ENCODE measurements at places on chromosomes 5 and 9.

- DNase-seq = no peak
Observed at GRCh38 chr5:8321272-8321671, 452.3 kb downstream of the MTRR start.

DNA sequence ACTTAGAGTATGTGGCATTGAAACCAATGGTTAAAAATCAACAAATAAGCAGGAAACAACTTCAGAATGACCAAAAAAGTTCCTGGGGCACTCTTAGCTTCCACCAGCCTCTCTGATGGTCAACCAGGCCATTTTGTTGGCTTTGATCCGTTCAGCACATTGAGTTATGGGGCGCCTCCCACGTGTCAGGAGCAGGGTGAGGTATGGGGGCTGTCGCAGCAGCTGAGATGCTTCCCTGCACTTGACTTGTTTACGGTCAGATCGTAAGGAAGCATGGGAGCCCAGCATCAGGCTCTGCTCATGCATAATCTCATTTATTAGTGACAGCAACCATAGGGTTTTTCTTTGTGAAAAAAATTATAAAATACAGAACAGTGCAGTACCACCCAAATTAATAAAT, 16.7 kb downstream of the SYK start:
- no peak for DNase-seq

GRCh38 chr5:40909723-40910122, 426 bp downstream of the C7 start:
- DNase-seq = no peak

- no peak for DNase-seq
Observed at GRCh38 chr9:91814753-91815152, 135.3 kb downstream of the ROR2 start.

DNA sequence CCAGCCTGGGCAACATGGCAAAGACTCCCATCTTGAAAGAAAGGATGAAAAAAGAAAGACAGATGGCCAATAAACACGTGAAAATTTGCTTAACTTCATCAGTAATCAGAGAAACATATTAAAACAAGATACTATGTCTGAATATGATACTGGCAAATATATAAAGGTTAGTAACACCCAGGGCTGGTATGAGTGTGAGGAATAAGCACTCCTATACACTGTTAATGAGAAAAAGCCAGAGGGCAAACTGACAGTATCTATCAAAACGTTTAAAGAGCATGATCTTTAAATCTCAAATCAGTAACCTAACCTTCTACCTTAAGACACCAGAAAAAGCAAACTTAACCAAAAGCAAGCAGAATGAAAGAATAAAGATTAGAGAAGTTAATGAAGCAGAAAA, 14.1 kb downstream of the B4GALT1 start:
- DNase-seq = no peak

GRCh38 chr9:86867804-86868313, 79.4 kb downstream of the GAS1 start:
- peak; percentile 42 for DNase-seq

DNA sequence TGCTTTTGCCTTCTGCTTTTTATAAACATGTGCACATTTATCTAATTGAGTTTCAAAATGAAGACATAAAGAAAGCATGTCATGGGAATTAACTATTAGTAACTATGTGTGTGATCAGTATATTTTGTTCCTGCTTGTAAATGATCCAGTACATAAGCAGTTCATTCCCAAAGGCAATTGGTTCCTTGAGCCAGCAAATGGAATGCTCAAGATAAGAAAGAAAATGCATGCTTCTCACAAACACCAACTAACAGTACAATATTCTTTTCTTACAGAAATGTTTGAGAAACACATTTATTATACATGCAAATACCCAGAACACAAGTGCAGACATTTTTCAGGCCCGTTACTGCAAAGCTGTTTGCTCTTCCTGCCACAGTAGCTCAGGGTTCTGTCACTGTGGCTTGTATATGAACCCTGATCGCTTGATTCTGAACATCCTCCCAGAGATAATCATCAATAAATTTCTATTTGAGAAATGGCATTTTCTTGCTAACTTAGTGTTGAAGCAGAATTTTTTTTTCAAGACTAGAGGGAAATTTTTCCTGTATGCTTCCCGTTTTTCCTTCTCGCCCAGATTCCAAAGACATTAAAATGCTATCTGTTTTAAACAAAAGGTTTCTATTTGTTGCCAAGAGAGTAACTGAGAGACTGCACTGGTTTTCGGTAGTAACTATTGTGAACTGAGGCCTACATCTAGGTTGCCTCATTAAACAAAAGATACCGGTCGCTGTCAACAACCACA, 1.9 kb downstream of the GNAQ start:
- DNase-seq = peak; percentile 32

GRCh38 chr9:105278751-105279150, 34.3 kb downstream of the SLC44A1 start:
- DNase-seq = no peak

GRCh38 chr5:175848676-175849075, 22.7 kb upstream of the CPLX2 start:
- DNase-seq = no peak

- DNase-seq = peak; percentile 69
Observed at GRCh38 chr9:111483439-111483857, 735 bp downstream of the ECPAS start.

GRCh38 chr5:141524604-141525597, 36.0 kb downstream of the PCDHGC5 start:
- DNase-seq = peak; percentile 99

DNA sequence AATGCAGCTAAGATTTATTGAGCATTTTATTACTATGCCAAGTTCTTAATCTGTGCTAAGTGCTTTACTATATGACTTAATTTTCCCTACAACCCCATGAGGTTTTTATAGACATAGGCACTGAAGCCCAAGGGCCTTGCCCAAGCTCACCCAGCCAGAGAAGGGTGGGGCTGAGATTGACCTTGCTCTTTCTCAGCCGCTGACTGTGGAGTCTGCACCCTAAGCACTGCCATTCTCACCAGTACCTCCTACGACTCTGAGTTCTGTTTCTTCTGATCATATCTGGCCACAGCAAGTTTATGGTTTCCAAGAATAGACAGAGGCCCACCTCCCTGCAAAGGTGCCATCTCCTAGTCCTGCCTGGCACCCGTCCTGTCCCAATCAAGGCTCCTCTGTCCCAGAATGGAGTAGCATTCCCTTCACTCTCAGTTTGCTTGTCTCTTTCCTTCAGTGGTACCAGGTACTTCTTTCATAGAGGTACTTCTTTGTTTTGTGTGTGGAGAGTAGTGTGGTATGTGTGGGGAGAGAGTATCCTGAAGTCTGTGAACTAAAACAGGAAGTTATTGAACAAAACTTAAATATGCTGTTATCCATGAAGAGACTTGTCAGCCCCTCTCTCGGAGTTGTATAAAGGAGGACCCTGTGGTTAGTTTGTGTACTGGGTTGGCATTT, 42.6 kb downstream of the CSF1R start:
- no peak for DNase-seq

- no peak for DNase-seq
Observed at GRCh38 chr5:151520294-151520693, 70.8 kb downstream of the FAT2 start.

GRCh38 chr5:117138523-117138922, 563.9 kb upstream of the SEMA6A start:
- DNase-seq = no peak

DNA sequence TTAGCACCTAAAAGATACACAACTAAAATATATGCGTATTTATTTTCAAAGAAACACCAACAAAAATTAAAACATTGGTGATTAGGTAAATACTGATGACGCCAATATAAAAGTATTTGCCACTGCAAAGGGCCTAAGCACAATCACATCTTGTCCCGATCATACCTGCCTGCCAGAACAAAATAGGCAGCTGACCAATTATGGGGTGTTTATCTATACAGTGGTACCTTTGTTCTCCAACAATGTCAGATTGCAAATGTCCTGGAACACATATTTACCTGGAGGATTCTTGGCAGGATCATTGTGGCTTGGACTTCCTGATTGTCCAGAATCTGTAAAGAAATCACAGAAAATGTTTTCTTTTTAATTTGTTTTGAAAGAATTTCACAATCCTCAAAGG, 134.5 kb downstream of the NFIB start:
- DNase-seq = no peak

- no peak for DNase-seq
Observed at GRCh38 chr5:35919191-35919590, 19.2 kb downstream of the CAPSL start.

- DNase-seq = no peak
Observed at GRCh38 chr5:9438596-9439354, 107.1 kb downstream of the SEMA5A start.

DNA sequence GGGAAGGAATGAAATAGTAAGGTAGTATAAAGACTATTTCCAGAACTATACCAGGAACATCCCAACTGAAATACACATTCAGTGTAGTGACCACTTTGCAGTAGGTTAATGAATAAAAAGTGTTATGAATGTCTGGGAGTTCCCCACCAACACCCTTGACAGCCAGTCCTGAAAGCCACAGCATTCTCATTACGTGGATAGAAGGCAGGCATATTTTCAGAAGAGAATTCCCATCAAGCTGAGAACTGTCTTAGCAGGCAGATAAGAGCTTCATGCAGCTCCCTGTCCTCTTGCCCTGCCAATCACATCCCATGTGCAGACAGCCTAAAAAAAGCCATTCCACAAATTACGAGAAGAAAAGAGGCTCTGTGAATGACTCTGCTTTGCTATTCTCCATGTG, 695.0 kb downstream of the DTWD2 start:
- DNase-seq = no peak

DNA sequence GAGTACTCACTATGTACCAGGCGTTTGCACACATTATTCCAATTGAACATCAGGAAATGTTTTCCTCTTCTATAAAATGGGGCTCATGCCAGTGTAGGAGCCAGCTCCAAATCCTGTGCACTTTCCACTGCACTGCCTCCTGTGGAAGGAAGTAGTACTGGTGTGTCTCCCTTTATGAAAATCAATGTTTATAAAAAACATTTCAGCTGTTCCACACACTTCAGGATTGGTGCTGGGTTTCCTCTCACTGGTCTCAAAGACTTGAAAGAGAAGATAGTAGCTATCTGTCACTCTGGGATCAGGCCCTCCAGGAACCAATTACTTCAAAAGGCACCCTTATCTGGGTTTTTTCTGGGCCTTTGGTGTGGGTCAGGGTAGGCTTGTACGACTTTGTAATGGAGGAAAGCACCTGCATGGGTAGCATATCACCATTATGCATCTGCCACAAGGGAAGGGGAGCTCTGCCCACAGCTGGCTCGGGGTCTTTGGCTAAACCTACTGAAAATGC, 32.5 kb downstream of the RAB14 start:
- DNase-seq = no peak

GRCh38 chr5:1544294-1544961, 20.7 kb upstream of the LPCAT1 start:
- DNase-seq = no peak

DNA sequence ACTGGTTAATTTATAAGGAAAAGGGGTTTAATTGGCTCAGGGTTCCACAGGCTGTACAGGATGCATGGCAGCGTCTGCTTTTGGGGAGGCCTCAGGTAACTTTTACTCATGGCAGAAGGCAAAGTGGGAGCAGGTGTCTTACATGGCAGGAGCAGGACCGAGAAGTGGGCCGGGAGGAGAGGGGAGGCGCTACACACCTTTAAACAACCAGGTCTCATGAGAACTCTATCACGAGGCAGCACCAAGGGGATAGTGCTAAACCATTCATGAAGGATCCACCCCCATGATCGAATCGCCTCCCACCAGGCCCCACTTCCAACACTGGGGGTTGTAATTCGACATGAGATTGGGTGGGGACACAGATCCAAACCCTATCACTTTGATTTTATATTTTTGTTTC, 21.7 kb downstream of the TMEM171 start:
- DNase-seq = no peak

- no peak for DNase-seq
Observed at GRCh38 chr5:74469234-74469994, 171.1 kb downstream of the ENC1 start.

DNA sequence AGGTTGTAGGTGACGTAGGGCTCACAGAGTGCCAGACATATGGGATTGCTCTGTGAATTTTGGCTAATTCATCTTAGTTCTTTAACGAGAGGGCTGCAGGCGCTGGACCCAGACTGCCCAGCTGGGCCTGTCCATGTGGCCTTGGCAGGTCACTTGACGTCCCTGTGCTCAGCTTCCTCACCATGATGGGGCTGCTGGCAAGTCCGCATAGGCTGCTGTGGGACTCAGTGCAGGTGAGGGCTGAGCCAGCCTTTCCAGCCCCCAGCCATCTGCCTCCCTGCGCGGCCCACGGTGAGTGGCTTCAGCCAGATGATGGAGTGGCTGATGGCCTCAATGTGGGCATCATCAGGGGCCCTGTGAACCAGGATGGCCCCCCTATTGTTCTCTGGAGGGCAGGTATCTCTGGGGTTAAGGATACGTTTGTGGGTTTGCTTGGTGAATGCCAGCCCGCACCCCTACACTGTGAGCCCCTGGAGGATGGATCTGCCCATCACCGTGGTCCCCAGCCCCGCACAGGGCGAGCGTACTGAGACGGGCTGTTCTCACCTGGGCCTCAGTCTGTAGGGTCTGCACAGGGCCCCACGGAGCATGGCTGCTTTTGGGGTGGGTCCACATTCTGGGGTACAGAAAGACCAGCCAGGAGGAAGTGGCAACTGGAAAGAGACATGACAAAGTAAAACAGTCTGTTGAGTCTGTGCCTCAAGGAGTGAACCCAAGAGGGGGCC, 3.7 kb downstream of the CARD19 start:
- peak; percentile 31 for DNase-seq

DNA sequence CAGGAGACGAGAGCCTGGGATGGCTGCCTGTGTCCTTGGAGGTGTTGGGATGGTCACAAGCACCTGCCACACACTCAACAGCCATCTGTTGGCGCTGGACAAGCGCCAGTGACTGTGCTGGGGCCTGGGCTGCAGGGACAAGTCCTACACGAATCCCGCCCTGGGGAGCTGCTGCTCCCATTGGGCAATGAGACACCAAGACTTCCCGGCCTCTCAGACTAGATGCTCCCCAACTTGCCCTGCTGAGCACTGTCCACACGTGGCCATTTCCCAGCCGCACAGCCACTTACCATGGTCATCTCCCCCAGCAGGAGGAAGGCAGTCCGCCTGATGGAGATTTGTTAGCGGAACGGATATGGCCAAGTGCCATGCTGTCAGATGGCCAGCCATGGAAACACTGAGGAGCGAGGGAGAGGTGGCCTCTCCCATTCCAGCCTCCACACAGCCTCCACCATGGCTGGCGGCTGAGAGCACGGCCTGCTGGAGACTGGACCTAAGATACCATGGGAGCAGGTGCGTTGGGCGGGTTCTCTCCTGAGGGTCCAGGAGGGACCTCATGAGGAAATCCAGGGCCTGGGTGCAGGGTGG, 43.9 kb downstream of the PRRT1B start:
- DNase-seq = no peak

Measured in kidney (tissue), 22 donors.